ENCODE measurements at places on chromosomes 2 and 18.

- DNase-seq, result no peak
Observed at GRCh38 chr18:55069497-55069896, 110.2 kb upstream of the CCDC68 start.

DNA sequence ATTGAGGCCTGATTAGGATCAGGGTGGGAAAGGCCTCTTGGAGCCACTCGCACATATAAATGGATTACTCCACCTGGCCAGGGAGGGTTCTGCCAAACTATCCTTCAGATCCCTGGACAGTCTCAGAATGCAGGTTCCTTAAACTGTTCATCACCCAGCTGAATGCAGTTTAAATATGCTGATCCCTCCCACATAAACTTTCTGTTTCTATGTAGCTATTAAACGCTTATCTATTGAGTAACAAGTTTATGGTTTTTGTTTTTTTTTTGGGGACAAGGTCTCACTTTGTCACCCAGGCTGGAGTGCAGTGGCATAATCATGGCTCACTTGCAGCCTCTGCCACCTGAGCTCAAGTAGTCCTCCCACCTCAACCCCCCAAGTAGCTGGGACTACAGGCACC lies 1.9 kb downstream of the CAD start:
- no peak for DNase-seq

- DNase-seq, result no peak
Observed at GRCh38 chr2:46351098-46351749, 54.0 kb downstream of the EPAS1 start.

- DNase-seq, result no peak
Observed at GRCh38 chr18:4207383-4207985, 247.6 kb downstream of the DLGAP1 start.

DNA sequence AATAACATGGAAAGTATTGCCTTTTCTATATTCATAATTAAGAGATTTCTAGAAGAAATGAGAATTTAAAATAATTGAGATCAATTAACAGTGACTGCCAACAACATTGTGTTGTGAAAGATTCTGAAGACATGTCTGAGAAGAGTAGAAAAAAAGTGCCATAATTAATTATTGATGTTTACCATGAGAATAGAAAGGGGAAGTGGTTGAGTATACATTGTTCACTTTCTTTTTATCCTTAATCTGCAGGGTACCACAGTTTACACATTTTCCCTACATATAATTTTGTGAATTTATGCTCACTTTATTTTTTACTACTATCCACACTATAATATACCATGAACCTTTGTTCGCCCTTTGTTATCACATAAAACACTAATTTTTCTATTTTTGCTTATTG lies 47.1 kb upstream of the UBE2E3 start:
- no peak for DNase-seq

DNA sequence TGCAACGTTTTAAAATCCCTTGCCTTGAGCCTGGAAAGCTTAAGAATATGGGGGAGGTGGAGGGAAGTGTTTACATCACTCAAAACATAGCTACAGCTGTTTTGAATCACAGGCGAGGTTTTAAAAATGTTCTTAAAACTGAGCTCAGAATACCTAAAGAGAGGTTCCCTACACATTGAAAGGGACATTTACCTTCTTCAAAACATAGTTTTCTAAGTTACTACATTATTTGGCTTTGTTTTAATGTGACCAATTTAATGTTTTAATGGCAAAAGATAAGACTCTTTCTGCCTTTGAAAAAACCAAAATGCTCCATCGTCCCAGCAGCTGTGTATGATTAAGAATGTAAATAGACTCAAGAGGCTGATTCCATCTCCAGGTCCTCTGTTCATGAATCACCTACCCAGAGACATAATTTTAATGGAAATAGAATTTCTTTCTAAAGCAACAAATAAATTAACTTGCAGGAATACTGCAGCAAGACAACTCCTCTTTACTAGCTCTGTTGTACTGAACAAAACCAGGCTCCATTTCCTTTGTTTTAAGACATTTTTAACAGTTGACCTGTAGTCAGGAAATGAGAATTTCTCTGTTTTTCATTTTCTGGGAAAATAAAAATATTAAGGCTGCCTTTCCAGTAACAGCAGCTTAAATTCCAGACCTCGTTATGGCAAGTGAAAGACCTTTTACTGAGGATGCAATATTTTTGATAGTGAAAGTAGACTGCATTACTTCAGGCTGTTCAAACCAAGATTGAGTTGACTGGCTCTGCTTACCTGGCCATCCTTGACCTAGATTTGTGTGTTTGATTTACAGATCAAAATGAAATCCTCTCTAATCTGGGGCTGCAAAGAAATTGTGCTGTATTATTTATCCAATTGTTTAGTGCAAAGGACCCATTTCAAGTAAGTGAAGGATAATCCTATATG lies 33.7 kb upstream of the WDR75 start:
- no peak for DNase-seq

DNA sequence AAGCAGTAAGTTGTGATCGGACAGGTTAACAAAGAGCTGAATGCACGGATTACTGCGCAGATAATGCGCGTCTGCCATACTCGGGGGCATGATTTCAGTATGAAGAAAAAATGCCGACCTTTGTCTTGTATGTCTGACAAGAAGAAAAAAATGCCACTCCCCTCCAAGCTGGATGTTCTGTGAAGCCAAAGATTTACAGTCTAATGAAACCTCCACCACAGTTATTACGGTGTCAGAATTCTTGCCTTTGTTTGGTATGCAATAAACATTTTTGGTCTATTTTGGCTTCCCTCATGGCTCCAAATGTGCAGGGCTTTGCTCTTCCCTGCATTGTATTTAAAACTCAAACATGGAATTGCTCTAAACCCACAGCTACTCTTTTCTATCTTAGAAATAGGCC lies 72.2 kb upstream of the THUMPD2 start:
- DNase-seq, result no peak

GRCh38 chr18:79987566-79987965 lies 797 bp downstream of the TXNL4A start:
- DNase-seq, result no peak

DNA sequence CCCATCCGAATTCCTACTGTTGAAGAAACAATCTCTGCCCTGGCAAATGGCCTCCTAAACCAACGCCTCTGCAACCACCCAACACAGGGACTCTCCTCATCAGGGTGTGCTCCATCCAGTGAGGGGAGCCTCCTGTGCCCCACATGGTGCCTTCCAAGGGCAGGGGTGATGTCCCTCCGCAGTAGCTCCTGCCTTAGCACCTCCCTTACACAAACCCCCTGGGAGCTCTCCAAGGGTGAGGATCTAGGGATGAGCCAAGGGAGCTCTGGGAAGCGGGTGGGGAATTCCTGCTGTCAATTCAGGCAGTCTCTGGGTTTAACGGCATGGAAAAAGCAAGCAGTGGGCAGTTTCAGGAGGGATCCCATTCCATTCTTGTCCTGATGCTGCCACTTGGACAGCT lies 3.8 kb downstream of the GALNT14 start:
- DNase-seq, result no peak

GRCh38 chr2:238139196-238140039 lies 950 bp downstream of the KLHL30 start:
- no peak for DNase-seq

- no peak for DNase-seq
Observed at GRCh38 chr2:239946864-239947728, 78.0 kb downstream of the NDUFA10 start.

GRCh38 chr2:216023055-216023648 lies 9.8 kb upstream of the MREG start:
- no peak for DNase-seq

- DNase-seq, result no peak
Observed at GRCh38 chr2:143697744-143698143, 568.5 kb downstream of the ARHGAP15 start.

GRCh38 chr2:98501223-98501622 lies 56.6 kb downstream of the INPP4A start:
- DNase-seq, result no peak

GRCh38 chr2:44572196-44572900 lies 210.6 kb downstream of the CAMKMT start:
- DNase-seq, result no peak

- DNase-seq, result no peak
Observed at GRCh38 chr18:43665105-43665788, 388.0 kb upstream of the SYT4 start.

DNA sequence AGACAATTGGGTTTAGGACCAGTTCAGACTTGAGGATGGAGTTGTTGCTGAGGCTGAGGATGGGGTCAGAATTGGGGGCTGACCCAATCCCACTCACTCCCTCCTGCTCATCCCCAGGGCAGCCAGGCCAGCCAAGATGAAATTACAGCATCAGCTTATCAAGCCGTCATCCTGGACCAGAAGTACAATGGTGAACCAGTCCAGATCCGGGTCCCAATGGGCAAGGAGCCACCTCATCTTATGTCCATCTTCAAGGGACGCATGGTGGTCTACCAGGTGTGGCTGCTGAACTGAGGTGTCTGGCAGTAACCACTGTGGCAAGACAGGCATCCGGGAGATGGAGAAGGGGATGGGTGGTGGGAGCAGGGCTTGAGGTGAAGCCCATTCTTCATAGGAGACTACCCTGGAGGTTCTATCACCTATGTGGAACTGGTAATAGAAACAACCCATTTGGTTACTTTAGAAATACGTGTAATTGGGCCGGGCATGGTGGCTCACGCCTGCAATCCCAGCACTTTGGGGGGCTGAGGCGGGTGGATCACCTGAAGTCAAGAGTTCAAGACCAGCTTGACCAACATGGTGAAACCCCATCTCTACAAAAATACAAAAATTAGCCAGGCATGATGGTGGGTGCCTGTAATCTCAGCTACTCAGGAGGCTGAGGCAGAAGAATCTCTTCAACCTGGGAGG lies 13.9 kb downstream of the VIL1 start:
- no peak for DNase-seq

- DNase-seq, result no peak
Observed at GRCh38 chr18:45155526-45155925, 459.8 kb upstream of the SLC14A2 start.
